Coronary artery (tissue), 2 donors: ENCODE measurements at places on chromosomes 7 and 10.

DNA sequence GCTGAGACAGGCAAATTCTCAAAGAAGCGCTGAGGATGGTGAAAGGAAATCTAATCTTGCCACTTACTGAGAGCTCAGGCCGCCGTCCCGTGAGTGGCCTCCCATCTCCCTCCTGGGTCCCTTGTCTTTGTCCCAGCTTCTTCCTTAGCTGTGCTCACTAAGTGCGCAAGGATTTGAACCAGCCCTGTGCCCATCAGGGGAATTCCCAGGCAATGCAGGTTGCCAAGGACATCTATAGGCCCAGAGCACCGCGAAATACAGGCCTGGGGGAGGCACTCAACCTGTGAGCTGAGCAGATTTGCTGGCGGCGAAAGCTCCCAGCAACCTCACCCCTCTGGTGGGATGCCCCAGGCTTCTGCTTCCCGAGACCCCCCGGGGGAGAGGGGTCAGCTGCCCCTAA is 64.8 kb downstream of the OAT start:
- peak; percentile 68 for DNase-seq

- DNase-seq, result no peak
Measured at GRCh38 chr7:108517951-108518350, 8.0 kb downstream of the PNPLA8 start.

DNA sequence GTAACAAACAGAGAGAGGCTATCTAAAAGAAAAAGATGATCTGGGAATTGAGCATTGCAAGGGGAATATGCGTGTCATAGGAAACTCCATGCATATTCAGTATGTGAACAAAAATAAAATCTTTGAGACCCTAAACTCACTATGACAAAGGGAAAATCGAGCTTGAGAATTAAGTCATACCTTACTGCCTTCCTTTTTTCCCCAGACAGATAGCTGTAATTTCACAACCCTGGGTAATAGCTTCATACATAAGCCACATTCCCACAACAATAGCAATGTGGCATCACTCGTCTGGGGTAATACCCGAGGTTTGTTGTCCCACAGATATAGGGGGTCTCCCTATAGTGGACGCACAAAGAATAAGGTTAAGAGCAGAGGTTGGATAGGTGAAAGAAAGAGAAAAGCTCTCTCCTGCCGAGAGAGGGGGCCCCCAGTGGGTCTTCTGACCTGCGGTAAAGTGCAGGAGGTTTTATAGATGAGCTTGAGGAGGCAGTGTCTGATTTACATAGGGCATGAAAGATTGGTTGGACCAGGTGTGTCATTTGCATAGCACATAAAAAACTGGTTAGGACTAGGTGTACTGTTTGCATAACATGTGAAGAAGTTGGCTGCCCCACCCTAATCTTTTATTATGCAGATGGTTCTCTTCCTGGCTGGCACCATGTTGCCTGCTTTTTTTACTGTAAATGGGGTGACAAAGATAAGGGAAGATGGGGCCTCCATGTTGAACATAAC is 11.6 kb downstream of the CYP3A43 start:
- no peak for DNase-seq

- DNase-seq, result no peak
Measured at GRCh38 chr10:62912086-62912485, 95.9 kb upstream of the EGR2 start.

- no peak for DNase-seq
Measured at GRCh38 chr7:84231157-84231556, 36.6 kb upstream of the SEMA3A start.

GRCh38 chr10:35492386-35493195 is 112.5 kb upstream of the GJD4 start:
- DNase-seq, result no peak

DNA sequence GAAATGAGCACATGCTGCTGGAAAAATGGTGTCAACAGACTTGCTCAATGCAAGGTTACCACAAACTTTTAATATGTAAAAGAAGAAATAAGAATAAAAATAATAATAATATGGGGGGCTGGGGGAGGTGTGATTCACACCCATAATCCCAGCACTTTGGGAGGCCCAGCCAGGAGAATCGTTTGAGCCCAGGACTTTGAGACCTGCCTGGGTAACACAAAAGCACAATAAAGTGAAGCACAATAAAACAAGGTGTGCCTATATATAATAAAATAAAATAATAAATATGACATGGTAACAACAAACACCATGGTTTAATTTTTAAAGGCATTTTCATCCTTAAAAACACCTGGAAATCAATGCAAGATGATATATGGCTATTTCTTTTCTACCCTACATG is 25.1 kb downstream of the EIF3A start:
- DNase-seq, result no peak

DNA sequence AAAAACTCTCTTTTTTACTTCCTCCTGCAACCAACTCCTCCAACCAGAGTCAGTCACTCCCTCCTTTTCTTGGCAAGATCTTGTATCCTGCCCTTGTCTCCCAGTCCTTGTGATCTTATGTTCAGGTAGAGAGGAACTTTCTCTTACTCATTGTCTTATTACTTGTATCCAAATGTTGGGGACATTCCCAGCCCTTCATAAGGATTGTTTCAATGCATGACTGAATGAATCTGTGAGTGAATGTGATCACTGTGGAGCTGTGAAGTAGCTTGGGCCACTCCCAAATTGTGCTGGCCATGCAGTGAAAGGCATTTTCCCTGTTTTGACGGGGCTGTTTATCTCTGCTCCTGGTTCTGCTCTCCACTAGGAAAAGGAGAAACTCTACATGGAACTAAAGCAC is 93.7 kb downstream of the CFAP58 start:
- no peak for DNase-seq

DNA sequence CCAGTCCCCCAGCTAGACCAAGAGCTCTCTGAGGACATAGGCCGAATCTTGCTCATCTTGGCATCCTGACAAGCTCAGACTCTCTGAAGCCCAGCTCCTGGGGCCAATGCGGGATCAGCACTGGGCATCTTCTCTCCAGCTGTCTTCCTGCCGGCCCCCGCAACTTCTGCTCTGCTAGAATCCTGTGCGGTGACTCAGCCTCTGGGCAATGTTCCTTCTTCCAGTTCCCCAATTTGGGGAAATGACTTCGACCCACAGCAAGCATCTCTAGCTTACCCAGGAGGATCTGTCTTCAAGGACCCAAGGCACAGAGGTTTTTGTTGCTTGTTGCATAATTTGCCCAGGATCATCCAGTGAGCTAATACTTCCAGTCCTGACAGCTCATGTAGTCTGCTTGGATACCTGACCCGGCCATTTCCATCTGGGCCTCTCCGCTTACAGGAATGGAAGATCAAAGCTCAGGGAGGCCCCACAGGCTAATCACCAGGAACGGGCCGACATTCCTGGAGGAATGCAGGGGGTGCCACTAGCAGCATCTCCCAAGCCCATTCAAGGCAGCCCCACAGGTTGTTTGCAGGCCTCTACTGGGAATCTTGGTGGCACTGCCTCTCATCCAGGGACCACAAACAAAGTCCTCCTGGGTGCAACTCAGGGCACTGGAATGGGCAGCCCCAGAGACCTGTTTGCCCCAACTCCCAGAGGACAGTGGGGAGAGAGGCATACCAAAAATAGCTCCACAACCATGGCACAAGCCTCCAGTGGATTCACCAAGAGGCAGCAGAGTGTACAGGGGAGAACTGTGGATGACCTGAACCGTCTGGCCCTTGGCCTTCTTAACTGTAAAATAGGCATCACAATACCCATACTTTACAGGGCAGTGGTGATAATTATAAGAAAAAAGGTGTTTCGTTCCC is 151.9 kb downstream of the NEURL1 start:
- peak; percentile 90 for DNase-seq
